ENCODE measurements at places on chromosomes 7 and 10. TPM values are rescaled to one million over a fixed set of nuclear protein-coding genes. Genes with fewer than 3 reads are reported as not detected.
A peak's percentile ranks its signal among the peaks of the same experiment; 100 is the strongest.

DNA sequence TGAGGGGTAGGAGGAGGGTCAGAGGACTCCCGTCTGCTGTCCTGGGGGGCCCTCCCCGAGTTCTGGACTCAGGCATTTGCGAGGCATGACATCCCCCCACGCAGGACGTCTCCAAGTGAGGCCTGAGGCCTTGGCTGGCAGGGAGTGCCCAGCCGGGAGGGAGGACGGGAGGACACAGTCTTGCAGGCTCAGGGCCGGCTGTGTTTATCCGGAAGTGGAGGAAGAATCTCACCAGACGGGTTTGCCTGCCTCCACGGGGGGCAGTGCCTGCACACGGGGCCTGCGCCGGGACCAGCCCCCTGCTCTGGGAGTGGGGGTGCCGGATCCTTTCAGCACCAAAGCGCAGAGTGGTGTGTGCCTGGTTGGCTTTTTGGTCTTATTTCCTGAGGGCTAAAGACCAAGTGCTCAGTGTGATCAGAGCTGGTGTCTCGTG is 10.9 kb downstream of the PWWP2B start:
- peaks cover 5% of the 10 kb centered on the region for H3K4me1 ChIP-seq
- H3K27ac ChIP-seq: peak overlapping the region; percentile 62
- no peaks in the 10 kb centered on the region for H3K27me3 ChIP-seq
- DNase-seq: no peak
- peak overlapping the region; percentile 29 for H3K4me3 ChIP-seq

GRCh38 chr10:74994854-74995253 is 116.6 kb upstream of the SAMD8 start:
- DNase-seq: no peak
- peaks cover 25% of the 10 kb centered on the region for H3K36me3 ChIP-seq
- H3K4me1 ChIP-seq: peaks cover 12% of the 10 kb centered on the region
- no peak overlapping the region for H3K4me3 ChIP-seq
- H3K27me3 ChIP-seq: no peaks in the 10 kb centered on the region

DNA sequence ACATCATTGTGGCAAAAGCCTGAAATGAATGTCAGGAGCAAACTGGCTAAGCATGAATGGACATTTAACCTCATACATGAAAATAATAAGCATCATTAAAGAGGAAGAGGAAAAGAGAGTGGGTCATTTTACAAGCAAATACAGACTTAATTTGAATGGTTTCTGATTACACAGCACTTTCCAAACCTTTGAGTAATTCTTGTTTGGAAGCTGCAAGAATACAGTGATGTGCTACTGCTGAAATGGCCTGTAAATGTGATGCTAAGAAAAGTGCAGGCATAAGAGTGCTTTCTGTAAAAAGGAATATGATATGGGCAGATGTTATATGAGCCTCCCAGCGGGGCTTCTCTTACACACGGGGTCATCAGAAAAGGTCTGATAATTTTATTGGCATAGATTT is 30.2 kb downstream of the TAS2R16 start:
- no peak for DNase-seq
- H3K4me1 ChIP-seq: no peaks in the 10 kb centered on the region
- no peaks in the 10 kb centered on the region for H3K36me3 ChIP-seq
- no peak overlapping the region for H3K27ac ChIP-seq
- H3K27me3 ChIP-seq: no peaks in the 10 kb centered on the region
- H3K4me3 ChIP-seq: no peak overlapping the region

PRSS37 gene
- not detected for total RNA-seq

DNA sequence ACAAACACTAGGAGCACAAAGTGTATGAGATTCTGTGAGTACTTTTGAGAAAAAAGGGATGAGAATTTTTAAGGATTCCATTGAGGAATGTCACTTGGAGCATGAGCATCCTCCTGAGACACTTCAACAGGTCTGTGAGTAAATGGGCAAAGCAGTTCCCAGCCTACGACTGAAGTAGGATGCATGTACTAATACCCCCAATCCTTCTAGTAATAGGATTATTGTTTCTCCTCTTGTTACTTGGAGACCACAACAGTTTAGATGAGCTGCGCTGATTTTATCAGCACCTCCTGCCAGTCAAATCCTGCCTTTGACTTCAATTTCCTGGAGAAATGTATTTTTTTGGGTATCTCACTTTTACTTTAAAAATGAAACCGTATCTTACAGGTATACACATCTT is 820 bp downstream of the BBS9 start:
- DNase-seq: no peak
- H3K27me3 ChIP-seq: no peaks in the 10 kb centered on the region
- peak overlapping the region; percentile 96 for H3K4me3 ChIP-seq
- peaks cover 9% of the 10 kb centered on the region for H3K36me3 ChIP-seq

DNA sequence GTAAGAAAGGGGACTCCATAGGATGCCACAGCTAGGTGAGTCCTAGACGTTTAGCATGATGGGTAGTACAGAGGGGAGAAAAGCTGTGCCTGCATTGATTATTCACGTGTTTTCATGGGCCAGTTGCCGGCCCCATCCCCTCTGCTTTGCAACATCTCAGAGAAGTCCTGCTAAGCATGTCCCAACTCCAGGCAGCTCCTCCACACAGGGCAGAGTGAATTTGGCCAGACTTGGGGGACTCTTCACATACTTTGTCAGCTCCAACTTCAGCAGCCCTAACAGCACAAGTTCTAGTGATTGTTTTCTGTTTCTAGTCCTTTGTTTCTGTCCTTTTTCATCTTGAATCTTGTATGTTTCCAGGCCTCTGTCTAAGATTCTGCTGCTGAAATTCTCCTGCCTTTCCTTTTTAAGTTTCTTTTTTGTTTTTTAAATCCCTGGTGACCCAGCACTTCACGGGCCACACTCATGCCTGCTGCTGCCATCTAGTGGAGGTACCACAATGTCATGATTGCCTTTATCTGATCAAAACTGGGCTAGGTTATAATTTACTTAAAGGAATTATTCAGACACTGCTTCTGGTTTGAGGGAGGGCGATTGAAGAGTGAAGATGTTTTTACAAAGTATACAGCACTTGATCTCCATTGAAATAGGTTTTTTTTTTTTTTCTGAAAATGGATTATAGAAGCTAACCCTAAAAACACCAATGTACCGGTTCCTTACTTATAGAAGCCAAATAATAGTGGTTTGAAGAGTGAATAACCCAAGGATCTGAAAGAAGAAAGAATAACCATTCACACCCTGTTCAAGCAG is 276.9 kb downstream of the CSTF2T start:
- DNase-seq: peak; percentile 1
- peaks cover 2% of the 10 kb centered on the region for H3K4me1 ChIP-seq
- H3K27ac ChIP-seq: no peak overlapping the region
- H3K4me3 ChIP-seq: no peak overlapping the region
- H3K36me3 ChIP-seq: no peaks in the 10 kb centered on the region

DNA sequence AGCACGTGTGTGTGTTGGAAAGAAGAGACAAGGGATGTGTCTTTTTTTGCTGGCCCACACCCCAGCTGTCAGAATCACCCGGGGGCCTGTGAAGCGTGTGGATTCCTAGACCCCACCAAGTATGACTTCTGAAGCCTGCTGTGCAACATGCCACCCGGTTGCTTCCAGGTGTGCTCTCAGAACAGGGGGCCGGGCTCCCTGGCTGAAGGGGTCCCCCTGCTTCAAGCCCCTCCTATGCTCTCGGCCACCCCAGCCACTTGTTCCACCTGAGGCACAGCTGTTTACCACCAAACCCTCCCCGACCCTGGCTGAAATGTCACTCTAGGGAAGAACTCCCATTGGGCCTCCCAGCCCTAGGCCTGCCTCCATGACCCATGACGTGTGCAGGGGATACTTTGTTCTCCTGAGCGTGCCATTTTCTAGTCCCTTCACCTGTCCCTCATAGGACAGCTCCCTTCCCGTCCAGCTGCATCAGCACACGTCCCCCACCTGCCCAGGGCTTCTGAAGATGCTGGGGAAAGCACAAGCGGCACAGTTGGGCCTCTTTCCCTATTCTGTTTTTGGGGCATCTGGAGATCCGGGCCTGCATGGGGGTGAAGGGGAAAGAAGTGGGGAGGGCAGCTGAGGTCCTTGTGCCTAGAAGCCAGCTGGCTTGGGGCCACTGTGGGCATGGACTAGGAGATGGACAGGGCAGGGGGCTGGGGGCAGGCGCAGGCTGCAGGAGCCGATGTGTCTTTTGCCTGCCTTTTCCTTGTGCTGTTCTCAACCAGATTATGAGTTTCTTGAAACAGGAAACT is 33.3 kb downstream of the CRHR2 start:
- DNase-seq: no peak
- peaks cover 10% of the 10 kb centered on the region for H3K36me3 ChIP-seq
- H3K27me3 ChIP-seq: no peaks in the 10 kb centered on the region
- H3K4me3 ChIP-seq: no peak overlapping the region
- H3K4me1 ChIP-seq: no peaks in the 10 kb centered on the region

DNA sequence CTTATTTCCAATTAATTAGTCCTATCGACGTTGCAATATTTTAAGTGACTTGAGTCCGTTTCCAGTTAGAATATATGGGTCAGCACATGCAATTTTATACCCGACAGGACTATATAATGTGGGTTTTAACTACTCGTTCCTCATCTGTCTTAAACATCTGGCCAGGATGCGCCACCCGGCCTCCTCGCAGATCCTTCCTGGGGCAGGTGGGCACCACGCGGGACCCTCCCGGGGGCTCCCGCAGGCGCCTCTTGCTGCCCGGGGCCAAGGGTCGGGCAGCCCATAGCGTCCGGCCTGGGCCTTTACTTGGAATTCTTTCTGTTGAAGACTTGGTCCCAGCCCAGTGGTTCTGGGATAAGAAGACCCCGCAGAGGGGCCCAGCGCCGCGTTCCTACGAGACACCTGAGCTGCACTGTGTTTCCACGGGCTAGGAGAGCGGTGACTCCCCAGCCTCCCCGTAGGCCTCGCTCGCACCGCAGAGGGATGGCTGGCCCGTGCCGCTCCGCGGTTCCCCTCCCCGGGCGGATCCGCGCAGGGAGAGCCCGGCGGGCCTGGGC is 10.1 kb upstream of the MNX1 start:
- H3K27ac ChIP-seq: no peak overlapping the region
- no peaks in the 10 kb centered on the region for H3K36me3 ChIP-seq
- no peak overlapping the region for H3K4me3 ChIP-seq
- H3K27me3 ChIP-seq: peaks cover 89% of the 10 kb centered on the region
- no peak for DNase-seq
